Ascending aorta (tissue), 2 donors: ENCODE measurements at places on chromosomes 3 and 15. TPM values are rescaled to one million over a fixed set of nuclear protein-coding genes. Genes with fewer than 3 reads are reported as not detected.

DNA sequence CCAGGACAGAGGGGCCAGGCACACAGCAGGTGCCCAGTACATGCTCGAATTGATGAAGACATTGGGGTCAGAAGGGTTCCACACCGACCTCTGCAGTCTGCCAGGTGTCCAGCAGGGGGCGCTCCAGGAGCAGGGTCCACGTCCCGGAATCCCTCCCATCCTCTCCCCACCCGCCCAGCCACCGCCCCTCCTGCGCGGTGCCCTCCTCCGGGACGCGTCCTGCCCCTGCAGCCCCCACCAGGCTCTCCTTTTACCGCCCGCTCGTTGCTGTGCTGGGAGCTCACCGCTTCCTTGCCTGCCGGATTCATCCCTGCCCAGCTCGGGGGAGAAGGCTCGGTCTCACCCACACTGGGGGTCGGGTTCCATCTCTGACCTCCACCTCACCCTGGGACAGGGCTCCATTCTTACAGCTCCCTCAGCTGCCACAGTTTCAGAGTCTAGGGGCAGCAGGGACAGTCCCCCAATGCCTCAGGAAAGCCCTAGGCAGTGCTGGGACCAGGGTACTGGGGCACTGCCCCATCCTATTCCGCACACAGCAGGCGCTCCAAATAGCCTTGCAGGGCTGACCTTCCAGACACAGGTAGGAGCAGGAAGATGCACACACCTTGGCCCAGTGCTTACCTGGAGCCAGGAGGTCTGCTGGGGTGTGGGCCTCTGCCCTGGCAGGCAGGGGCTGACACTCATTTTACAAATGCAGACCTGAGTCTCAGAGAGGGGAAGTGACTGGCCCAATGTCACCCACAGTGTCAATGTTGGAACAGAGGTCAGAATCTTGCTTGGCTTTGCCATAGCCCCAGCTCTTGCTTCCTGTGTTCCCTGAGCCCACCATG lies 31.0 kb downstream of the GRIP2 start:
- DNase-seq = peak; percentile 76

- DNase-seq = no peak
These were observed 589.3 kb upstream of the KCNMB2 start for GRCh38 chr3:177946936-177947335.

Gene SCAANT1
- total RNA-seq = not detected

Gene CYP1A2
- not detected for total RNA-seq

Gene CYP19A1
- total RNA-seq = 95.7 TPM

DNA sequence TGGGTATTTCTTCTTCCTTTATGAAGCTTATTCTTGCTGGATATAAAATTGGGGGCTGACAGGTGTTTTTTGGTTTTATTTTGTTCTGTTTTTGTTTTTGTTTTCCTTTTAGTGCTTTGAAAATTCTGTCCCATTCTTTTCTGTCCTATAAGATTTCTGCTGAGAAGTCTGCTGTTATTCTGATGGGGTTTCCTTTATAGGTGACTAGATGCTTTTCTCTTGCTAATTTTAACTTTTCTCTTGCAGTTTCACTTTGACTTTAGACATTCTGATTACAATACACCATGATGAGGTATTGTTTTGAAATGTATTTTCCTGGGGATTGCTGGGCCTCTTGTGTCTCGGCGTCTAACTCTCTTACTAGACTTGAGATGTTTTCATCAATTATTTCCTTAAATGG lies 22.8 kb downstream of the TTC14 start:
- no peak for DNase-seq

GRCh38 chr3:143209715-143210059 lies 90.1 kb downstream of the CHST2 start:
- no peak for DNase-seq

Gene HACD2
- total RNA-seq = 10.2 TPM

DNA sequence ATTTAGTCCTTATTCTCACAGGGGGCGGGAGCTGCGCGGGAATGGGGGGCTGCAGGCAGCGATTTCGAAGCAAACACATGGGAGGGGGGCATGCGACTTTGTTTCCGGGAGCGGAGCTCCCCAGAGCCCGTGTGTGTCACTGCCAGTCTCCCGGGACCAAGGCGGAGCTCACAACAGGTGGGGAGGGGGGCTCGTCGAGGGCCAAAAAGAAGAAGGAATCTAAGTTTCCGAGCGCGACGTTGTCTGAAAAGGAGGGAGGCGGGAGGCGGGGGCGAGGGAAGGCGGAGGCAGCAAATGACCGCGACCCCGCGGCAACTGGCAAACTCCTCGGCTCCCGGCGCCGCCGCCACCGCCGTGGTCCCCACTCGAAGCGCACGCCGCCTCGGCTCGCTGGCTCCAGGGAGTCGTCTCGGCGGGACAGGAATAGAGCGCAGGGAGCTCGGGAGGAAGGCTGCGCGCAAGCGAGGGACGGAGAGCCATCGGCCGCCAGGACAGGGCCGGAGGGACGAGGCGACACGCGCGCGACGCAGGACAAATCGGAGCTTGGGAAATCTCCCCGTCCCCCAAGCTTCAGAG lies 1.4 kb downstream of the FOXP1 start:
- DNase-seq = peak; percentile 85

DNA sequence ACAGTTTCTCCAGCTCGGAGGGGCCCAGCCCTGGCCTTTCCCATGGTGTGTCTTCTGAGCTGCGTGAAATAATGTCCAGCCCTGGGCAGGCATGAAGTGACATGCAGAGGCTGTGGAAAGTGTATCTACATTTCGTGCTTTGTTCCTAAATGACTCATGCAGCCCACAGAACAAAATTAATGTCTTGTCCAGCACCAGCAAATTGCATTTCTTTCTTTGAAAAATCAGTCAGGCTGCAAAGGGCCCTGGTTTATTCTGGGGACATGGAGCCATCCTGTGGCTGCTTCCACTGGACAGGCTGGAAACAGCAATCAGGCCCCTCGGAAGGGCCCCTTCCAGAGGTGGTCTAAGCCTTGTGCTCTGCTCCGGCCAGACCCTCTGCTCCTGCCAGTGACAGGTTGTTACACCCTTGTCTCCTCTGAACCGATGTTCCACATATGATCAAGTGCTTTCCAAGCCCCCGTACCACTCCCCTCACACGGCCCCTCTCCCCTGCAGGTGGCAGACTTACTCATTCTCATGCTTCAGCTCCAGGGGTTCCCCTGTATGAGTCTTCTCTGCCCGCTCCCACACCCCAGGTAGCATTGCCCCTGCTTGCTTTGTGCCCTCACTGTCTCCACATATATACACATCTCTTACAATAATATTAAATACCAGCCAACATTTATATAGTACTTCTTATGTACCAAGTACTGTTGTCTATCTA lies 33.7 kb downstream of the CRYGS start:
- no peak for DNase-seq

GRCh38 chr3:142105991-142106390 lies 43.4 kb downstream of the TFDP2 start:
- DNase-seq = no peak

DNA sequence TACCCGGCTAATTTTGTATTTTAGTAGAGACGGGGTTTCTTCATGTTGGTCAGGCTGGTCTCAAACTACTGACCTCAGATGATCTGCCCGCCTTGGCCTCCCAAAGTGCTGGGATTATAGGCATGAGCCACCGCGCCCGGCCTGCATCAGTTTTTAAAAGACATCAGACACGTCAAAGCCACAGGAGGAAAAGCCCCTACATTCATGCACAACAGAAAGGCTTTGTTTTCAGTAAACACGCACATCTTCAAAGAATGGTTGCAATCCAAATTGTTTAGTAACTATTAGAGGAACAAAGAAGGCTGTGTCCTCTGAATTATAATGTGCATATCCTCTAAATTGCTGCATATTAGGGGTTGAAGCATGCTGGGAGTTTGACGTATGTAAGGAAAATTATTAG lies 53.3 kb downstream of the BTD start:
- DNase-seq = no peak

DNA sequence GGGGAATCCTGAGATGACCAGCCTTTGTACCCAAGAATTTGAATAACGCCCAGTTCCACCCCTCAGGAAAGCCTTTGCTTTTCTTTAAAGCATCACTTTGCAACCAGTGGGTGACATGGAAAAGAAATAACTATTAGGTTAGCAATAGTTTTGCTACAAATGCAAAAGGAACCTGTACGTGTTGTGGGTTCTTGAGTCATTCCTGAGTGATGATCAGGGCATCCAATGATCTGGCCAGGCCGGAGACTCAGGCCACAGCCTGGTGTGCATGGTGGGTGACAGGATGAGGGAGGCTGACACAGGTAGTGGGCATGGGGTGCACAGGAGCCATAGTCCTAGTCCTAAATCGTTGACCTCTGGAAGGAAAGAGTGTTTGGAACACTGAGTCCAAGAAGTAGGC lies 321.4 kb upstream of the IL12A start:
- DNase-seq = no peak

- no peak for DNase-seq
These were observed 149.4 kb downstream of the STAG1 start for GRCh38 chr3:136602818-136603217.

DNA sequence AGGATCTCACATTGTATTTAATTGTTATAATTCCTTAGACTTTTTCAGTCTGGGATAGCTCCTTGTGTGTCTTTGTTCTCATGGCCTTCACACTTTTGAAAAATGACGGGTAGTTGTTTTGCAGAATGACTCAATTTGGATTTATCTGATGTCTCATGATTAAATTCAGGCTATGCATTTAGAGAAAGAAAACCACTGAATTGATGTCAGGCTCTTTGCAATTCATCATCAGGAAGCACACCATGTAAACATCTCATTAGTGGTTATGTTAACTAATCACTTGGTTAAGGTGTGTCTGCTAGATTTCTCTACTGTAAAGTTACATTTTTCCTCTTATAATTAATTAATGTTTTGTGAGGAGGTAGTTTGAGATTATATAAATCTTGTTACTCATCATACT lies 8.0 kb upstream of the SLC22A13 start:
- no peak for DNase-seq

GRCh38 chr3:198097048-198097447 lies 137.0 kb downstream of the LMLN start:
- DNase-seq = no peak

DNA sequence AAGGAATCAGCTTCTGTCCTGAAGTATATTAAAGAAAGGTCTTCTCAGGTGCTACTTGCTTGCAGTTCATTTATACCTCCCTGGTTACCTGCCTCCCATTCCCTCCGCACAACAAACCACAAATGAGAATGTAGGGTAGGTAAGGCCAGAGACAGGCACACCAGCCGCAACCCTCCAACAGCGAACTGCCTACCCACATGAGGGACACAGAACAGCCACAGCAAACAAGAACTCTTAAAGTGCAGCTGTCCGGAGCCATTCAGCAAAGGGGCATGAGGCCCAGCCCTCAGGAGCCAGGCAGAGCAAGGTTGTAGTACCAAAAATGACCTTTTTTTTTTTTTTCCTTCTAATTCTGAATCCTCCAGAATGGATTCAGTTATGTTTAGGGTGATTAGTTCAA lies 52.4 kb downstream of the SPSB4 start:
- DNase-seq = no peak

Gene ITPKA
- not detected for total RNA-seq

DNA sequence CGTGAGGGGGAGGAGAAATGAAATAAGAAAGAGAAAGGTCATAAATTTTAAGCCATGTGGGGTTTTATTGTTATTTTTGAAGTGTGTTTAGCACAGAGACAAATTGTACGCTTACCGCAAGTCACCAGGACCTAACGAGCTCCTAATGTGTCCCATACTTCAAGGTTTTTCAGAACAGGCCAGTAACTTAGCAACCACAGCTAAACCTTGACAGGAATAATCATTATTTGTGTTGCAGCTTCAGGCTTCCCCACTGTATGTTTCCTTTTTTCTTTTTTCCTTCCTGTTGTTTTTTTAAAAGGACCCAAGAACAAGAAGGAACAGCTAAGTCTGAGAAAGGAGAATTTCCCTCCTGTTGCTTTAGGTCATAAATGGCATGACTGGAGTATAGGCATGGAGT lies 160.8 kb downstream of the TUSC7 start:
- no peak for DNase-seq

DNA sequence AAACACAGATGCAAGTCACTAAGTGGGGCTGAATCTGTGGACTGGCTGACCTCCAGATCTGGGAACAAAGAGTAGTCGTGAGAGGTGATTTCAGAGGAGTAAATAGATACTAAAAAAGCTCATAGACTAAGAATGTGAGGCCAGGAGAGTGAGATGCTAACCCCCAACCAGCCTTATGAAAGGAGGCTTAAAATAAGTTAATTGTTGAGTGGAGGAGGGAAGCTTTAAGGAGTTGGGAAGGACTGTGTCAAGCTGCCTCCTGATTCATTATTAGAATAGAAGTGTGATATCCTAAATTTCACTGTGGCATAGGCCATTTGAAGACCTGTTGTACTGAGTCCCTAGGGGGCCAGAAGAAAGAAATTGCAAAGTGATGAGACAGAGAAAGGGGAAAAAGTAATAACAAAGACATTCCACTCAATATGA lies 107.6 kb downstream of the RBPMS2 start:
- DNase-seq = no peak

Gene SUSD5
- 68.0 TPM for total RNA-seq

GRCh38 chr3:61520966-61521628 lies 40.3 kb upstream of the PTPRG start:
- no peak for DNase-seq

DNA sequence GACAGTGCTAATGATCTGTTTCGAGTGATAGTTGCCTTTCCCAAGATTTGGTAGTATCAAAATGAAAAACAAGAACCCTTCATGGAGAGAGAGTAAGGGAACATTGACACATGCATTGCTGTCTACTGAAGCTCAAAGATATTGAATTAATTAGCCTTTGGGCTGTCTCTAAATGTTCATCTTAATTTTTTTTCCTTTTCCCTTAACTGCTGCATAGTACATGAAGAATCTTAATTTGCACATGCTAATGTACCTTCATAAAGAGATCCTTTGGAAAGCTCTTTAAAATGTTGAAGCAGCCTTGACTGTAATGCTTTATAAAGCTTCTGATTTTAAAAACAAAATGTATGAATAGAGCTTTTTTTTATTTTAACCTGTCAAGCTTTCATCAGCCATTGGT lies 452.2 kb downstream of the TUSC7 start:
- DNase-seq = no peak

DNA sequence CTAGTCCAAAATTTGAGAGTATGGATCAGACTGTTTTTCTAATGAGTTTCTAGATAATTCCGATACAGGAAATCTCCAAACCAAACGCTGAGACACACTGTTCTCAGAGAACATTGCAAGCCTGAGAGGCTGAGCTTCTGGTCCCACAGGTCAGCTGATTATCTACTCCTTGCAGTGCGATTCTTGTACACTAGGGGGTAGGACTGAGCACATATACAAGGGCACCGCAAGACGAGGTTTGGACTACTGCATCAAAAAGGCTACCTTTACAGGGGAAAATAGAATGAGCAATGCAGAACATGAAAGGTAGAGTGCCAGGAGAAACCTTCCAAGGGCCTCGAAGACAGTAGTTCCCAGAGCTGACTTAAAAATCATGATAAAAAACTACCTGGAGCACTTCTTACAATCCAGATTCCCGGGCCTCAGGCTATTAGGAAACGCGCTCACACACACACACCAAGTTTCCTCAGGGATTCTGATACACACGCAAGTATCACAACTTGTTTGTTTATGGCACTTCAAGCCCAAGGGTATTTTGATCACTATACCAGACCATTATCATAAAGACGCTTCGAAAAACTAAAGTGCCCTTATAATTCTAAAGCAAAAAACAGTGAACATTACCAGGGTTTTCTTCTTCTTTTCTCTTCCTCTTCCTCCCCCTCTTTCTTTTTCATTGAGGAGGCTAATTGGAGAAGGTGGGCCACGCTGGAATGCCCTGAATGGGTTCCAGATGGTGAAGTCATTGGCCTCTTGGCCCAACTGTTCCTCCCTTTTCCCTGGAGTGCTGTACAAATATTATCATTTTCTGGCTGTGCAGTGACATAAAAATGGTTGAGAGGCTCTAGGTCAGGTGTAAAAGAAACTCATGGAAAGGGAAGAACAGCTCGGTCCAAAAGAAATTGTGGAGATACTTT lies 61.8 kb downstream of the SLC12A8 start:
- peak; percentile 73 for DNase-seq

Gene GOLGA8H
- total RNA-seq = not detected

- DNase-seq = peak; percentile 53
These were observed 267.1 kb downstream of the RPLP1 start for GRCh38 chr15:69719527-69720240.
